Right forelimb (tissue), 1 donor: ENCODE measurements at places on chromosomes 7 and 10.

DNA sequence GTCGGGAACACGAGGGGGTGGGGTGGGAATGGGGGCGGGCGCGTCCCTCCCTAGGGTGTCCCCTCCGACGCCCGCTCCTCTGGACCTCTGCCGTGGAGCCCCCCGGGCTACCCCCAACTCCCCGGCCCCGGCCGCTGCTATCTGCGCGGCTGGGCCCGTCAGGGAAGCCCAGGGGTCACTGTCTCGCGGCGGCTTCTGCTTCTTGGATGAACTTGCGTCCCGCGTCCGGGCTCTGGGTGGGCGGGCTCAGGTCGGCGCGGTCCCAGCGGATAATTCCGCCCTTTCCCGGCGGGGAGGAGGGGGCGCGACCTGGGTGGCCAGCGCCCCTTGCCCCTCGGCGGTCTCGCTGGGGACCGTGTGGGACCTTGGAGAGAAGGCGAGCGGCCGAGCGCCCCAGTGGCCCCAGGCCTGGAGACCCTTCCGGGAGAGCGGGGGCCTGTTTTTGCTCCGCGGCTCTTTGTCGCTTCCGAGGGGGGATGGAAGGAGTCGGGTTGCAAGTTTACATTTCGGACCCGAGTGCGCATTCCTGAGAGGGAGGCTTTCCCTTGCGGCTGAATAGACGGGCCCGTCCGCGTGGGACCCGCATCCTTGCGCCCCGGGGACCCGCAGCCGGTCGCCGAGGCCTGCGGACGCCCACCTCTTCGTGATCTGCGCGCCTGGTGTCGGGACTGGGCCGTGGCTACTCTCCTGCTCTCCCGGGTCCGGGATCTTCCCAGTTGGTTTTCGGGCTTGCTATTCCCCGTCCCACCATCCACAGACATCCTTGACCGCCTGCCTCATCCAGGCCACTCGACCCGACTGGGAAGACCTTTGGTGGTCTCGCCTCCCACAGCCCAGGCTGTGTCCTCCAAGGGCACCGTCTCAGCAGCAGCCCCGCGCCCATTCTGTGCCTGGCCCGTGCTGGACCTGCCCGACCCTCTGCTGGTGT lies 812 bp downstream of the DOCK1 start:
- peak; percentile 69 for DNase-seq

GRCh38 chr7:103626776-103627175 lies 180.8 kb upstream of the SLC26A5 start:
- no peak for DNase-seq

GRCh38 chr7:41003611-41003940 lies 699.3 kb downstream of the INHBA start:
- no peak for DNase-seq

GRCh38 chr10:44963772-44964633 lies 4.4 kb downstream of the RASSF4 start:
- peak; percentile 77 for DNase-seq
